Muscle of leg (tissue), 16 donors: ENCODE measurements at places on chromosomes 13 and 19. TPM values are rescaled to one million over a fixed set of nuclear protein-coding genes. Genes with fewer than 3 reads are reported as not detected.

GRCh38 chr13:36261976-36262375, 35.6 kb downstream of the CCDC169 start:
- DNase-seq, result no peak

DNA sequence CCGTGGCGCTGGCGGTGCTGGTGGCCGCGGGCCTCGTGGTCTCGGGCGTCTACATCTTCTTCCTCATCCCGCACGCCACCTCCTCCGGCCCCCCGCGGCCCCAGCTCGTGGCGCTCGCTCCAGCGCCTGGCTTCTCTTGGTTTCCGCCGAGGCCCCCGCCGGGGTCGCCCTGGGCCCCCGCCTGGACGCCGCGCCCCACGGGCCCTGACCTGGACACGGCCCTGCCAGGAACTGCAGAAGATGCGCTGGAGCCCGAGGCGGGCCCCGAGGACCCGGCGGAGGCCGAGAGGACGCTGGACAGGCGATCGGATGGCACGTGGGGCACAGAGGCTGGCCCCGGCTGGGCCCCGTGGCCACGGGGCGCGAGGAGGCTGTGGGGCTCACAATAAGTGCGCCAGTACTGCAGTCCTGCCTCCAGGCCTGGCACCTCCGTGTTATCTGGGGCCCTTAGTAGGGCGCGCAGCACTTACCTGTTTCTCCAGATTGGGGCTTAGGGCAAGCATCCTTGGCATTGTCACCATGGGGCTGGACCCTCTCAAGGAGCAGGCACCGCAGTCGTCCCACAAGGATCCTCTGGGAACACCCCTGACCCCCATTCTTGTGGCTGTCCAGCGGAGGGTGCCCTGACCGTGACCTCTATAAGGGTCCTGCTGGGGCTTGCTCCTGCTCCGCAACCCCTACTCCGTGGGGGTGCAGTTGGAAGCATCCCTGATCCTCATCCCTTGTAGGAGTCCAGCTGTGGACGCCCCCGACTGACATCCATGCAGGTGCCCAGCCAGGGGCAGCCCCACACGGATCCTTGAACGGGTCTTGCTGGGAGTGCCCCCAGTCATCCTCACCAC, 1.5 kb downstream of the RNF225 start:
- no peak for DNase-seq

GRCh38 chr13:113855931-113856715, 7.8 kb downstream of the GAS6 start:
- no peak for DNase-seq

- peak; percentile 15 for DNase-seq
These were observed 154.9 kb downstream of the FGF9 start for GRCh38 chr13:21825801-21826200.

DNA sequence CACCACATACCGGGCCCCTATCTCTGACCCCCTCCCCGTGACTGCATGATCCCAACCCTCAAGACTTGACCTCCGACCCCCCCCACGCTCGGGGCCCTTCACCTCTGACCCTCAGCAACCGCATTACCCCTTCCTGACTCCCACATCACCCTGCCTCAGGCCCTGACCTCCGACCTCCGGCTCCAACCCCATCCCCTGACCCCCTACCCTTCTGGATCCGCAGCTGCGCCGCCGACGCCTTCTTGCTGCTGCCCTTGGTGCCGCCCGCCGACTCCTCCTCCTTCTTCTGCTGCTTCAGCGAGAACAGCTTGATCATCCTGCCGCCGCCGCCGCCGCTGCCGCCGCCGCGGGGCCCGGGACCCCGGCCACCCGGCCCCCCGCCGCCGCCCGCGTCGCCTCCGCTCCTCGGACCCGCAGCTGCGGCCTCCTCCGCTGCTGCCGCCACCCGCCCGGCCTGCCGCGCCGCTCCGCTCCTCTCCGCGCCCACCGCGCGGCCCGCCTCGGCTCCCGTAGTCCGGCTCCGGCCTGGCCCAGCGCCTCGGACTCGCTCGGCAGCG, at the start of gene UBE2M:
TSS of gene UBE2M (minus strand) at position 546 of the 557 bp plus-strand sequence. CDS start at position 316, 230 bp downstream.
- peak; percentile 67 for DNase-seq

GRCh38 chr13:45242070-45242469, 41.2 kb upstream of the KCTD4 start:
- peak; percentile 30 for DNase-seq

GRCh38 chr19:44176590-44176989, 11.7 kb downstream of the ZNF226 start:
- DNase-seq, result no peak

DNA sequence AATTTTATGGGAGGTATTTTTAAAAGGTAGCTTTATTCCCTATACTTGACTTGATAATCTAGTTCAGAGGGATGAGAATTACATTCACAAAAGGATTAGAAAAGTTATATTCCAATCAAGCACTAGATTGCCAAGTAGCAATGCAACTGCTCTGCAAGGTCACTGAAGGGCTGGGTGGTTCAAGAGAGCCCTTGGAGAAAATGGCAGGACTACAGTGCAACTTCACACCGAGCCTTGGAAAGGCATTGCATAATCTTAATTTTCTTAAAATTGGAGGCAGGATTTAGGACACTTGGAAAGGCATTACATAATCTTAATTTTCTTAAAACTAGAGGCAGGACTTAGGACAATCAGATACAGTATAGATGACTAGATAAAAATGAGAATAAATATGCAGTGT, 315.9 kb downstream of the DCT start:
- no peak for DNase-seq

GRCh38 chr19:19475849-19476828, 39.2 kb downstream of the TSSK6 start:
- peak; percentile 63 for DNase-seq

DNA sequence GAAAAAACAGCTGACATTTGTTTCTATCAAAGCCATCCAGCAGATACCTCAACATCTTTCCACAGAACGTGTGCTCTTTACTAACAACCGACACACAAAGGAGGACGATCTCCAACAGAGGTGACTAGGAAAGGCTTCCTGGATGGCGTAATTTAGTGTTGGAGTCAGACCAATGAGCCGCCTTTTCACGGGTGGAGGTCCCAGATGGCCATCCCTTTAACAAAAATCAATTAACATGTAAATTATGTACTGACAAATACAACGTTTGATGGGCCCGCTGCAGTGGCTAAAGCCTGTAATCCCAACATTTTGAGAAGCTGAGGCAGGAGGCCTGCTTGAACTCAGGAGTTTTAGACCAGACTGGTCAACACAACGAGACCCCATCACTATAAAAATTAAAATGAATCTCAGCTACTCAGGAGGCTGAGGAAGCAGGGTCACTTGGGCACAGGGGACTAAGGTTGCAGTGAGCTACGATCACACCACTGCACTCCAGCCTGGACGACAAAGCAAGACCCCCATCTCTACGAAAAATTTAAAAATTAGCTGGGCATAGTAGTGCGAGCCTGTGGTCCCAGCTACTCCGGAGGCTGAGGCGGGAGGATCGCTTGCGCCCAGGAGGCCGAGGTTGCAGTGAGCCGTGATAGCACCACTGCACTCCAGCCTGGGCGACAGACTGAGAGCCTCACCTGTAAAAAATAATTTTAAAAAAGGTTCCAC, 1.2 kb upstream of the DPY19L3 start:
- no peak for DNase-seq

- DNase-seq, result no peak
These were observed 395.9 kb downstream of the KCNRG start for GRCh38 chr13:50410921-50411746.

DNA sequence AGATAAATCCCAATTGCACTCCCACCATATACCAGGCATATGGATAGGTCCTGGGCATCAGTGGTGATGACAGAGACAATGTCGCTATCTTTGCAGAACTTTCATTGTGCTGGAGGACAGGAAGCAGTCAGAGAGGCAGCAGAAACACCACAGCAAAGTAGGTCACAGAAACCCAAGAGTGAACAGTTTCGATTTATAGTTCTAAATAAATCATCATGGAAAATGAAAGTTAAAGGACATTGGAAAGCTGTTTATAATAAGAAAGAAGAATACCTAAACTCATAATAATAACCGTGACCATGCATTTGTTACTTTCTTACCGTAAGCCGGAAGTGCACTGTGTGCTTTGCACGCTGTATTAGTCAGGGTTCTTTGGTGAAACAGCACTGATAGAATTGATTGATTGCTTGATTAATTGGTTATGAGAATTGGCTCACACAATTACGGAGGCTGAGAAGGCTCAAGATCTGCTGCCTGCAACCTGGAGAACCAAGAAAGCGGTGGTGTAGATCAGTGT, 38.9 kb downstream of the ALOX5AP start:
- DNase-seq, result no peak

GRCh38 chr19:15587663-15588062, 27.4 kb upstream of the CYP4F8 start:
- DNase-seq, result peak; percentile 18

- DNase-seq, result no peak
These were observed 865 bp downstream of the ZNF382 start for GRCh38 chr19:36605877-36606478.

- no peak for DNase-seq
These were observed 248.7 kb downstream of the KLF5 start for GRCh38 chr13:73307481-73307880.

GRCh38 chr19:52190487-52191293, 838 bp downstream of the PPP2R1A start:
- peak; percentile 78 for DNase-seq

GRCh38 chr13:96503481-96503880, 413.6 kb downstream of the HS6ST3 start:
- DNase-seq, result no peak

DNA sequence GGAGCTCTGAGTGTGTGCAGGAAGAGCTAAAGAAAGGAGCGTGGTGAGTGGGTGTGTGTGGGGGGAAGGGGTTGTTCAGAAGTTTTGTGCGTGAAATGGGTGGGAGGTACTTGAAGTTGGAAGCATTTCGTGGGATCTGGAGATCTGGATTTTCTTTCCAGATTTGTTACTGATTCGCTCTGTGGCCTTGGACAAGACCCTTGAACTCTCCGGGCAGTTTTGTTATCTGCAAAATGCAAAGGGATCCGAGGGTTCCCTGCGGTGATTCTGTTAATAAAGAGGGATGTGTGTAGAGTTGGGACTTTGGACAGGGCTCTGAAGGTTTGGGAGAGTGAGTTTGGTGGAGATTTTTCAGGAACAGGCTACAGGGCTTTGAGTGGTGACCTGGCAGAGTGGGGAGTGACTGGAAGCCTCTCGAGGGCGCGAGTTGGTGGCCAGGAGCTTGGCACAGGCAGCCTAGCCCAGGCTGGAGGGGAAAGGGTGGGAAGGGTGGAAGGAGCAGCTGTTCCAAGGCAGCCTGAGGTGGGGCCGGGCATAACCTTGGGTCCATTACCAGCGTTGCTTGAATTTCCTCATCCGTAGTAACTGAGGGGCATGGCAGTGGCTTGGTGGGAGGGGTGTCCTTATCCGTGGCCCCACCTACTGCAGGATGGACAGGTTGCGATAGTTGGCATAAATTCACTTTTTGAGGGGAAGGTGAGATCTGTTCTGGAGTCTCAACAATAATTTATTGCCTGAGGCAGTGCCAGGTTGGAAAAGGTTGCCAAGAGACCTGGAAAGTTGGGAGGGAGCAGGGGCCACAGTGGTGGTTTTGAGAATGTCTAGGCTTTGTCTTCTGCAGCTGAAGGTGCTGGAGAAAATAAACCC, 2.1 kb downstream of the ACTN4 start:
- peak; percentile 41 for DNase-seq

GRCh38 chr19:44525721-44526430, 3.6 kb downstream of the CEACAM20 start:
- no peak for DNase-seq

- no peak for DNase-seq
These were observed 109.2 kb upstream of the SLC7A1 start for GRCh38 chr13:29704648-29705047.

DNA sequence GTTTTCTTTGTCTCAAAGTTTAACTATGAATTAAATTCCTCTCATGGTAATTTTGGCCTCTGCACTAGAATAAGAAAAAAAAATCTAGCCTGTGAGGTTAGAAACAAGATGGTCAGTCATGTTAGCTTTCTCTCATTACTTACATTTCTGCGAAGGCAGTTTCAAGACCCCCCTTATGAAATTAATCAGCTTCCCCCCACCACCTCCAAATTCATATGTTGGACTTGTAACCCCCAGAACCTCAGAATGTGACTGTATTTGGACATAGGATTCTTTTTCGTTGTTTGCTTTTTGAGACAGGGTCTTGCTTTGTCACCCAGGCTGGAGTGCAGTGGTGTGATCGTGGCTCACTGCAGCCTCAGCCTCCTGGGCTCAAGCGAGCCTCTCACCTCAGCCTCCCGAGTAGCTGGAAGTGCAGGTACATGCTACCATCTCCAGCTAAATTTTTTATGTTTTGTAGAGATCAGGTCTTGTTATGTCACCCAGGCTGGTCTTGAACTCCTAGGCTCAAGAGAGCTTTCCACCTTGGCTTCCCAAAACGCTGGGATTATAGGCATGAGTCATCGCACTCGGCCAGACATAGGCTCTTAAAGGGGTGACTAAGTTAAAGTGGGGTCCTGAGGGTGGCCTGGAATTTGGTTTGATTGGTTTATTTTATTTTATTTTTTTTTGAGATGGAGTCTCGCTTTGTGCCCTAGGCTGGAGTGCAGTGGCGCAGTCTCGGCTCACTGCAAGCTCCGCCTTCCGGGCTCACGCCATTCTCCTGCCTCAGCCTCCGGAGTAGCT, 1.4 kb downstream of the PLA2G4C start:
- DNase-seq, result no peak

GRCh38 chr19:21680671-21681070, 86.7 kb downstream of the ZNF100 start:
- no peak for DNase-seq

DNA sequence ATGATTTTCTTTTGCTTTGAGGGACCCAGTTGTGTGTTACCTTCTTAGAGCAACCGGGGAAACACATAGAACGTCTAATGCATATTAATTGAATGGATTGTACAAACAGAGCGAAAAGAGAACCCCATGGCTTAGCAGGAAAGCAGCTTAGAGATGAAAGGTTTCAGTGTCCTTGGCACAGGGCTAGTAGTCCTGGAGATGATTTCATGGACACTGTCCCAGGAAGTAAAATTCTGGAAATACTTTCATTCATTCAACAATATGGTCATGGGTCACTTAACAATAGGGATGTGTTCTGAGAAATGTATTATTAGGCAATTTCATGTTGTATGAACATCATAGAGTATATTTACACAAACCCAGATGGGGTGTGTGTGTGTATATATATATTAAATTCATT, 9.7 kb upstream of the FUT2 start:
- no peak for DNase-seq

GRCh38 chr13:79492313-79492798, 11.4 kb downstream of the NDFIP2 start:
- no peak for DNase-seq

PLVAP gene
- 68.5 TPM for polyA plus RNA-seq

LRRC8E gene
- 0.18 TPM for polyA plus RNA-seq

CYP4F8 gene
- polyA plus RNA-seq, result not detected

MAMSTR gene
- polyA plus RNA-seq, result 62.9 TPM
